Kasumi-1 (cell line): ENCODE measurements at places on chromosomes 16 and 17.

GRCh38 chr16:75647112-75647491, 363 bp downstream of the KARS1 start:
- DNase-seq = no peak

GRCh38 chr17:78779850-78780249, 2.2 kb downstream of the CYTH1 start:
- DNase-seq = no peak

DNA sequence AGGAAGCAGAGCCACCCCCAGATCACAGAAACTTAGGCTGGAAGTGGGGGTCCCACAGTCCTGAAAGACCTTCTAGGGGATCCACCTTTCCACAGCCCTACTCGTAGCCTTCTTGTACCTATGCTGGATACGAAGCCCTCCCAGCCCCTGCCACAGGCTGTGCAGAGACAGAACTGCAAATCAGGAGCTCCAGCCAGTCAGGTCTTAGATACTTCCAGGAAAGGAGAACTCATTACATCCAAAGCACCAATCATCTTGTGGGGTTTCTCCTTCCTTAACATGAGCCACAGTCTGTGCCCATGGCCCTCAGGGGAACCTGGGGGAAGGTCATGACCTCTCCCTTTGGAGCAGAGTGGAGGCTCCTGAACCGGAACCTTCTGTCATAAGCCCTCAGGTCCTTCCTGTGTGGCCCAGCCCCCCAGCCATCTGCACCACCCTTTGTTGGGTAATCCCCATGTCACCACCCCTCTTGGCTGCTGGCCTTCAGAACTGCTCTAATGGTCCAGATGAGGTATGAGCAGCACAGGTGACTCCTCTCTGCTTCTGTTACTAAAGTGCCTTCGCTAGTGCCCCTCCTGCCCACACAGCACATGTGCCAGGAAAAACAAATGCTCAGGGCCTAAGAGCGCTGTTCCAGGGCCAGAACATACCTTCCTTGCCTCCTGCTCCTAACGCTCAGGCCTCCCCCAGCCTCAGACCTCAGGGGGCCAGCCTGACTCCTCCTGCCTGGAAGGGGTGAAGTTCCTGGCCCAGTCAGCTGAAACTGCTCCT, 14.6 kb downstream of the SRCIN1 start:
- peak; percentile 58 for DNase-seq

DNA sequence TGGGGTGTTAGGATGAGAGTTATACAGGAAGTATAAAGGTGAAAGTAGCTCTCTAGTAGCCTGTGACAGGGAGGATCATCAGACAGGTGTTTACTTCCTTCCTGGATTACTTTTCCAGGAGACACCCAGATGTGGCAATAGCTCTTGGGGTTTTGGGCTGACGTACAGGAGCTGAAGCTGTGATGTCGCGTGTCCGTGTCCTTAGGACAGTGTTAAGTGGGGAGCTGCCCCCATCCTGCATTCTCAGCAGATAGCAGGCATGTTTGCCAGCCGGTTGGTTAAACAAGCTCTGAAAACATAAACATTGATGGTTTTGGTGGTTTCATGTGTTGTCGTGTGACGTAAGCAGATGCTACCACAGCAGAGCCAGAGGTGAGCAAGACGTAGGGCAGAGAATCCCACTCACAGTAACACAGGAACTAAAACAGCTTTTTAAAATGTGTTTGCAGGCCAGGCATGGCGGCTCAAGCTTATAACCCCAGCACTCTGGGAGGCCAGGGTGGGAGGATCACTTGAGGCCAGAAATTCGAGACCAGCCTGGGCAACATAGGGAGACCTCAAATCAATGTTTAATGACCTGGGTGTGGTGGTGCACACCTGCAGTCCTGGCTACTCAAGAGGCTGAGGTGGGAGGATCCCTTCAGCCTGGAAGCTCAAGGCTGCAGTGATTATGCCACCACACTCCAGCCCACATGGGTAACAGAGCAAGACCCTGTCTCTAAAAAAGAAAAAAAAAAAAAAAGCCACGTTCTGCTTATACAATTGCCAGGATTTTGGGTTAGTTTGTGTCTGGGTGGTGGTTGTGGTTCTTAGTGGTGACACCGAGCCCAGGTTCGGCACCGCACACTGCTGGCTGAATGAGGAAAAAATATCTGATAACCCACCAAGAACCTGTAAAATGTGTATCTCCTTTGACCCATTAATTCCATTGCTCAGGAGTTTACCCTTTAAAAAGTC, 18.2 kb upstream of the IL17C start:
- DNase-seq = no peak

DNA sequence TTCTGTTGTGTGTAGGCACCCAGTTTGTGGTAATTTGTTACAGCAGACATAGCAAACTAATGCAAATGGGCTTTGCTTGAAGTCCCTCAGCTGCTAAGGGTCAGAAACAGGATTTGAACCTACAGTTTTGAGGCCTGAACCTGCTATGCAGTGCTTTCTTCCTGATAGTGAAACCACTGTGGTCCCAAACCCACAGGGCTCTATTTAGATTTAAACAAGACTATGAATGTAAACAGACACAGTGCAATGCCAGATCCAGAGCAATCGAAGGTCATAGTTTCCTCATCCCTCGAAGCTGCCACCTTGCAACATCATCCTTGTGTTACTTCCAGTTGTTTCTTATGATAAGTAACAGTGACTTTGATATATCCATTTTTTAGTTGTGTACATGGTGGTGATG, 630.2 kb downstream of the WWOX start:
- DNase-seq = no peak

DNA sequence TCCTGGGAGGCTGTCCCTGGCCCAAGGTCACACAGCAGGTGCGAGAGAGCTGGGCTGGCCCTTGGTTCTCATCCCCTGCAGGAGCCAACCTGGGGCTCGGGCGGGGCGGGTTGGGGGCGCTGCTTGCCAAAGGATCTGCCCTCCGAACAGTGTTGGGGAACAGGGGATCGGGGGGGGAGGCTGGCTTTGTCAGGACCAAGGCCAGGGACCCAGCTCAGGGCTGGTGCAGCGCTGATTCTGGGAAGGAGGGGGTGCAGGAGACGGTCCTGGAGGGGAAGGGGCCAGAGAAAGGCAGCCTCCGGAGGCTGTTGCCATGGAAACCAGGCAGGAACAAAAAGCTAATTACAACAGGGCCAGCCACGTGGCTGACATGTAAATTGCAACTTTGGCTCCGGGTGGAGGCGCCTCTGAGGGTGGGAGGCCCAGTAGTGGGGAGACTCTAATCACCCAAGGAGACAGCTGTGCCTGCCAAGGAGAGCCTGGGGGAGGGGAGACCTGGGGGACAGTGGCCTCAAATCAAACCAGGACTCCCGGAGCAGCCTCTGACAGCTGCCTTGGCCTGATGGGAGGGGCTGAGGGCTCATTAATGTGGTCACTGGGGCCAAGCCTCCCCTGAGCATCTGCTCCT, 1.3 kb downstream of the TUBB3 start:
- DNase-seq = peak; percentile 20
